ENCODE measurements at places on chromosomes 11 and 22.
A peak's percentile ranks its signal among the peaks of the same experiment; 100 is the strongest.

DNA sequence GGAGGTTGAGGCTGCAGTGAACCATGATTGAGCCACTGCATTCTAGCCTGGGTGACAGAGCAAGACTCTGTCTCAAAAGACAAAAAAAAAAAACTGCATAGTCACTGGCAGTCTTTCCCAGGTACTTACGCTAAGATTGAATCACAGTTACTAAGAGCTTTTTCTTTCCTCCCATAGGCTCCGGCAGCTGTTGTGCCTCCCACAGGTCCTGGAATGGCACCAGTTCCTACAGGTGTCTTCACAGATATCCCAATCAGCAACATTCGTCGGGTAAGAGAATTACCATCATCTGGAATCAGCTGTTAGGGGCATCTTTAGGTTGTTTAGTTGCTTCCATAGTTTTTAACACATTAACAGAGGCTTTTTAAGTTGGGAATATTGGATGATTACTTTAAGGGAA lies 19.8 kb downstream of the DLAT start:
- DNase-seq: no peak

DNA sequence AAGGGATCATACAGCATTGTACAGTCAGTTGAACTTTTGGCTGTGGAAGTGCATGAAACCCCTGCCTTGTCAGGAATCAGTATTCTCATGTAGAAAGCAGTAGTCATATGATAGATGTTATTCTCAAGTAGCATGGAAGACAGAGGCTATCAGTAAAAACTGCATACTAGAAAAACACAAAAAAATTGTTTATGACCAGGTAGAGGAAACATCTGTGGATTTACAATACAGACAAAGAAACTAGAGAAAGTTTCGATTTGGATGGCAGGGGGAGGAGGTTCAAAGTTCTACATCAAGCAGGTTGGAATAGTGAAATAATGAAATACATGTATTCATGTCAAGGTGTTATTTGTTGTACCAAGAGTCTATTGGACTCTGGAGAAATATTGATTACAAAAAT lies 212.3 kb upstream of the DDI1 start:
- no peak for DNase-seq

- no peak for DNase-seq
These were observed 13.9 kb downstream of the OR5B3 start for GRCh38 chr11:58392746-58393145.

- no peak for DNase-seq
These were observed 93.6 kb downstream of the NAV2 start for GRCh38 chr11:19806251-19806650.

DNA sequence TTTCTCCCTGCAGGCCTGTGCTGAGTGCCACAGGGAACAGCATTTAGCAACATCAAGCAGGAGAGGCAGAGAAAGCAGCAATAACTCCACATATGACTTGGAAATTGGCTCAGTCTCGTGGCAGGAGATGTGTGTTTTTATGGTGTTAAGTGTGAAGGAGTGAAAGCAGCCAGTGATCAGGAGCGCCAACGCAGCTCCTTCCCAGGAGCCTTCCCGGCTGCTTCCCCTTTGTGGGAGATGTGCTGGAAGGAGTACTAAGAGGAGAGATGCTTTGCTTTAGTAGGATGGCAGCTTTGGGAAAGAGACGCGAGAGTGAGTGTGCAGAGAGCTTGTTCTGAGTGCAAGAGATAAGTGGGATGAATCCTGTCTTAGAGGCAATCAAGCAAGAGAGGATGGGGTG lies 54.7 kb upstream of the KIRREL3 start:
- DNase-seq: no peak

GRCh38 chr22:36818010-36818642 lies 1.3 kb upstream of the PVALB start:
- DNase-seq: no peak

DNA sequence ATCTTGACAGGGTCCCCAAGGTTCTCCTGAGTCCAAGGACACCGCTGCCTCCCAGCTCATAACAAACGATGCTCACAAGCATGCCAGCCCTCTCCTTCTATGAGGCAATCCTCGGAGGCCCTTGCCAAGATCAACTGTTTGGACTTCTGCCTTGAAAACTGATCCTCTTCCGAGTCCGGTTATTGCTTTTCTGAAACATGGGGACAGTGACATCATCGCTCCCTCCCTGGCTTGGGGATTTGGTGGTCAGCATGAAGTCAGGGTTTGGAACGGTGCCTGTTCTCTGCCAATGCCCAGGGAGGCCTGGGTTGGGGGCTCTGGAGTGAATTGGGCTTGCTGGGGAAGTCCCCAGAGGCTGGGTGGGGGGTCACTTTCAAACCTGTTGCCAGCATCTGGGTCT lies 149.3 kb downstream of the FBXO7 start:
- no peak for DNase-seq

DNA sequence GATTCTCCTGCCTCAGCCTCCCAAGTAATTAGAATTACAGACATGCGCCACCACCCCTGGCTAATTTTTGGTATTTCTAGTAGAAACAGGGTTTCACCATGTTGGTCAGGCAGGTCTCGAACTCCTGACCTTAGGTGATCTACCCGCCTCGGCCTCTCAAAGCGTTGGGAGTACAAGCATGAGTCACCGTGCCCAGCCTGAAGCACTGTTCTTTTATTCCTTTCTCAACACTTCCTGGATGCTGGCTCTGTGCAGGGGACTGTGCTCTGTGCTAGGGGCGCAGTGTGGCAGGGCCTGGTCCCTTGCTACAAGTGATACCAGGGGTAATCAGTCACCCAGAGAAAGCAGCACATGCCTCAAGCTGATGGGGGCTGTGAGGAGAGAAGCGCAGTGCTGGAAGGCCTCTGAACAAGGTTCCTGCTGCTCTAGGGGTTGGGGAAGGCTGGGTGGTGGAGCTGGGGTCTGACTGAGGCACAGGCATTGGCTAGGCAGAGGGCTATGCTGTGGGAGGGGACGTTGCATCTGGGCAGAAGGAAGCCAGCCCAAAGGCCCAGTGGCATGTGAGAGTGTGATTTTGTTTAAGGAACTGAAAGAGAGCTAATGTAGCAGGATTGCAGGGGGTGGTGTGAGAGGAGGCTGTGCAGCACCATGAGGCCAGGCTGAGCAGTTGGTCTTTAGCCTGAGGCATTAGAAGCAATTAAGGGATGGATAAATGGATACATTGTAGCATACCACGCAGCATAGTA lies 42.5 kb downstream of the CABIN1 start:
- DNase-seq: no peak

GRCh38 chr11:55697817-55698216 lies 35.8 kb downstream of the OR4C6 start:
- DNase-seq: no peak

DNA sequence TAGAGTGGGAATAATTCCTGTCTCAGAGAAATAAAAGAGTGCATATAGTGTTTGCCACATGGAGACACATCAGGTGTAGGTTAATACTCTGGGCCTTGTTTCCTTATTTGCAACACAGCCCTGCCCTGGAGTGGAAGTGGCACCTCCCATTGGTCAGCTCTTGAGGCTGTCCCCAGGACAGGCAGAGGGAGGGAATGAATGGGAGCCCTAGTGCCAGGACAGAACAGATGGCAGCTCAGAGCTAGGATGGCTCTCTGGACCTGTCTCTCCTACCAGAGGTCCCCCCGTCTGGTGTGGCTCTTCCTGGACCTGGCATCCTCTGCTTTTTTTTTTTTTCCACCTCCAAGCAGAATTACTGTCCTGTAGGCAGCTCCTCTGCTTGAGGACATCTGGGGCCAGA lies 35.6 kb downstream of the LIMK2 start:
- DNase-seq: no peak

DNA sequence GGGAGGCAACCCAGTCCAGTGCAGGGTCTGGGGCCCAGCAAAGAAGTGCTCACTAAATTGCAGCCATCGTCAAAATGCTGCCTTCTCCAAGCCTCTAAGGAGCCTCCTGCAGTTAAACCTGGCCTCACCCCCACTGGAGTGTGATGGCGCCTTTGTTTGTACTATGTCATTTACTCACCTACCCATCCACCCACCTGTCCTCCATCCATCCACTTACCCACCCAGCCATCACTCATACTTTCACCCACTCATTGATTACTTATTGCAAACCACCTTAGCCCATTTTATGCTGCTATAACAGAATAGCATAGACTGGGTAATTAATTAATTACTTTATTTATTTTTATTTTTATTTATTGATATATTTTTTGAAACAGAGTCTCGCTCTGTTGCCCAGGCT lies 28.8 kb upstream of the PPFIA1 start:
- no peak for DNase-seq

DNA sequence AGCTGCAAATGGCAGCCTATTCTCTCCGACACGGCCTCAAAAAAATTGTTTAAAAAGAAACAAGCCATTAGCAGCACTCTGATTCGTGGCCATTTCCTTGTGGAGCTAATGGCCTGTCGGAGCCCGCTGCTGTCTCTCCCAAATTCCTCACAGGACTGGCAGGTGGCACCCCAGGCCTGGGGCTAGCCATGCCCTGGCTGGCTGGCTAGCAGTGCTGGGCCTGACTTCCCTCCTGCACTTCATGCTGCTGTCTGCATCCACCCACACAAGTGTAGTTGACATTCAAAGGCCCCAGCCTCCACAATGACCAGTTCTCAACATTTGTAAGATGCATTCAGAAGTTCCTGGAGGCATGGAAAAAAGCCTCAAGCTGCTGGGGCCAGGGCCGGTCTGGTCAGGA lies 61.5 kb downstream of the SMCO4 start:
- no peak for DNase-seq

DNA sequence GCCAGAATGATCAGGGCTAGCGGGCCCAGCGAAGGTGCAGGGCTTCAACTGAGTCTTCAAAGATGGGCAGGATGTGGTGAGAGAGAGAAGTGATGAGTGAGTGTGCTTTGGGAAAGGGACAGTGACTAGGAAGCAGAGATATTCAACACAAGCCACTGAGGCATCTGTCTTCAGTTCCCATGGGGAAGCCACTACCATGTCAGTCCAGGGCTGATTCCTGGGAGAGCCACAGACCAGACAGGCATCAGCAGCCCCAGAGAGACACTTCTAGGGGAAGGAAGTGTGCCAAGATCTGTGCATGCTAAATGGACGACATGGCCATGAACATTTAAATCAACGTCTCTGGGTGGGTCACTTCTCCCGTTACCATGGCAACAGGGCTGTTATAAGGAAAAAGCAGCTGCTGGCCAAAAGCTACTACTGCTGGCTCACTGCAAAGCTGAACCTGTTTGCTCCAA lies 28.5 kb downstream of the P4HA3 start:
- no peak for DNase-seq

DNA sequence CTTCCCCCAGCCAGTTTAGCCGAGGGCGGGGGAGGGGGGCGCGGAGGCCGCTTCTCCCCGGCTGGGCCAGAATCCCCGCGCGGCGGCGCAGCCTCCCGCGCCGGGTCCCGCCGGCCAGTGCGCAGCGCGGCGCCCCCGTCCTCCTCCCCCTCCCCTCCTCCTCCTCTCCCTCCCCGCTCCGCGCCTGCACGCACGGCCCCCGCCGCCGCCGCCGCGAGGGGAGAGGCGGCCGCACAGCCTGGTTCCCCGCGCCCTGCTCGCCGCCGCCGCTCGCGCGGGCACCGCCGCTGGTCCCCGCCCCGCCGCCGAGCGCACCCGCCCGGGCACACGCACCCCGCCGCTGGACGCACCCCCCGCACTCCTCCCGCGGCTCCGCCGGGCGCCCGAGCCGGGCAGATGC lies at the start of gene FLRT1:
TSS of gene FLRT1 (plus strand) at position 356 of the 400 bp plus-strand sequence. CDS start 80,337 bp downstream, outside the sequence.
- no peak for DNase-seq

GRCh38 chr11:134207538-134208239 lies 16.1 kb downstream of the NCAPD3 start:
- DNase-seq: peak; percentile 56

GRCh38 chr11:88175569-88176075 lies 379 bp upstream of the RAB38 start:
- no peak for DNase-seq

DNA sequence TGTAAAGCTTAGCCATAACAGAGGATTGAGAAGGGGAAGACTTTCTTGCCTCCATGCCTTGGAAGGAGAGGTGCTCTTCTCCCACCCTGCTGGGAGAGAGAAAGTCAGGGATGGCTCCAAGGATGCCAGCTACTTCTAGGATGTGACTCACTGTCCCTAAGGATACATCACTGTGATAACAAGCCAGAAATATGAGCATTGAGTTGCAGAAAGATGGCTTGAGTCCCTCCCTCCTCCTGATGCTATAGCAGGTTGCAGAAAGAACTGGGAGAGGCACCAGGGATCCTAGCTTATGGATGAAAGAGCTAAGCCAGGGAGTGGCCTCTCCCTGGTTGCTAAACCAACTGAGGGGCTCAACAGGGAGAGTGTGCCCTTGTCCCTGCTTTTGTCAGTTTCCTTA lies 27.8 kb upstream of the FJX1 start:
- no peak for DNase-seq

- DNase-seq: no peak
These were observed 23.5 kb upstream of the CRYBB3 start for GRCh38 chr22:25176175-25176574.

- DNase-seq: no peak
These were observed 48.7 kb upstream of the ARFGAP3 start for GRCh38 chr22:42905702-42906183.

DNA sequence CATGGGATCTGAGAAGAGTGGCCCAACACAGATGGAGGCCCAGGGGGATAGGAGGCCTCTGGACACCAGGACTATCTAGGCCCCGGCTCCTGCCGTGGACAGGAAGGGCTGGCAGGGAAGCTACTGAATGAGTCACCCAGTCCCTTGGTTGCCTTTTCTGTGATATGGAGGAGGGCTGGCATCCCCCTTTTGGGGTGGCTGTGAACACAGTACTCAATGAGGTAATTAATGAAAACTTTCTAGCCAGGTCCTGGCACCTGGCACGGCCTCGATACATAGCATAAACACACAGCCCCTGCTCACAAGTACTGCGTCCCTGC lies 163.2 kb downstream of the CHST1 start:
- no peak for DNase-seq

DNA sequence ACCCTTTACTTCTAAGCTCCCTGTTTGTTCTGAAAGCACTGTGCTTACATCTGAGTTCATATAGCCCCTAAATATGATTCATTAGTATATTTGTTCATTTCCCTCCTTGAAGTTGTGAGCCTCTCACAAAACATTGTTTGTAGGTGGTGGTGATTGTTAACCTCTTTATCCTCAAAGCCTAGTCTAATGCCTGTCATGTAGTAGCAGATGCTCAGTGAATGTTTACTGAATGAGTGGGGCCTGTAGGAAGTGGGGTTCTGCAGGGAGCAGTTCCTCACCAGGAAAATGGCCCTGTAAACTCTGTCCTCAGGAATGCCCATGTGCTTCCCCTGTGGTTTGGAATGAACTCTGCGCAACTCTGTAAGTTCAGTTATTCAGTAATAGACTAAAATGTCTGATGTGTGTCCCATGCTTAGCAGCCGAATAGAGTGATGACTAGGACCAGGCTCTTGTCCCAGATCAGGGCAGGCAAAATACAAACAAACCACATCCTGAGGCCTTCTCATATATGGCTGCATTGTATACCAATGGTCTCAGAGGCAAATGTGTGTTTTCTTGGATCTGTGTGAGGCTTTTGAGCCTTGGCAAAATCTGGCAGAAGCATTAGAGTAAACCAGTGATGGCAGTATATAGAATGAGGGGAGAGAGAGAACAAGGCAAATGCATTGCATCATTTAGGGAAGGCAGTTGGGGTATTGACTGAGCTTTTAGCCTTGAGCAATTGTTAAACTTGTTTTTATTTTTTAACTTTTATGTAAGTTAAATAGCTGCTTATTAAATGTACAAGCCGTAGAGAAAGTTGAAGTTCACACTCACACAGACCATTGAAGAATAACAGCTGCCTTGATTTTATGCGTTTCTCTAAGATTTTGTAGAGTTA lies 91.4 kb upstream of the BIRC3 start:
- DNase-seq: no peak

GRCh38 chr22:27507111-27507611 lies 294.4 kb downstream of the MN1 start:
- DNase-seq: no peak
